Left colon (tissue), 2 donors: ENCODE measurements at places on chromosomes 5 and 9. TPM values are rescaled to one million over a fixed set of nuclear protein-coding genes. Genes with fewer than 3 reads are reported as not detected.

GRCh38 chr5:179806250-179807048, at the start of gene MGAT4B:
MGAT4B (minus strand) TSS chr5:179806866; CDS start chr5:179806583, 283 bp downstream.
- DNase-seq = peak; percentile 80

DNA sequence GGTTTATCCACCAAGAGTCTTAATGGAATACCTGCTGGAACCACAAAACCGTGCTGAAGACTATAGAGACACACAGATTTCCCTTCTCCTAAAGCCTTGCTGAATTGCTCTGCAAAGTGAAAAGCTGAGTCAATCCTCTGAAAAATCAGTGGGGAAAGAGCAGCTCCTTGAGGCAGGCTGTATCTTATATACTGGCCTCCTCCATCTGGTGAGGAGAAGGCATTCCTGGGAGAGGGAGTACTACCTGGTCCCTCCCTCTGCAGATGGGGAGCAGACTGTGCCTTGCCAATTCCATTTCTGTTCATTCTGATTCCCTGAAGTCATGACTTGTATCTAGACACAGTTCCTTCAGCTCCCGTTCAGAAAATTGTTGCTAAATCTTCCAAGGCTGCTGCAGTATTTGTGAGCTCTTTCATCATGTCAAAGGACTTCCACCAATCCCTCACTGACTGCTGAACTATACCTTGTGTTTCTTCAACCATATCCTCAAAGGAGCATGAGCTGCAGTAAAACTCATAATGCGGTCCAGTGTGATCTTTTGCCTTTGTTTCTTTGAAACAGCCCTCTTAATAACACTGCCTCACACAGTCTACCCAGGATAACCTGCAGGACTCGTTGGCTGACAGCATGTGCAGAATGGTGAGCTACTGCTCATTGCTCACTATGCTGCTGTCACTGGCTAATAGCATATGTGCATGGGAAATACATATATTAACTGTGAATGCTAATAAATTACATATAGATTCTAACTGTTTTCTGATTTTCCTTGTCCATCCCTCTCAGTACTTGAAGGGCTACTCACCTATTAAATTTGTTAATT, 84.5 kb downstream of the FOXD1 start:
- no peak for DNase-seq

The PCDHB8 gene
- total RNA-seq = 0.67 TPM

DNA sequence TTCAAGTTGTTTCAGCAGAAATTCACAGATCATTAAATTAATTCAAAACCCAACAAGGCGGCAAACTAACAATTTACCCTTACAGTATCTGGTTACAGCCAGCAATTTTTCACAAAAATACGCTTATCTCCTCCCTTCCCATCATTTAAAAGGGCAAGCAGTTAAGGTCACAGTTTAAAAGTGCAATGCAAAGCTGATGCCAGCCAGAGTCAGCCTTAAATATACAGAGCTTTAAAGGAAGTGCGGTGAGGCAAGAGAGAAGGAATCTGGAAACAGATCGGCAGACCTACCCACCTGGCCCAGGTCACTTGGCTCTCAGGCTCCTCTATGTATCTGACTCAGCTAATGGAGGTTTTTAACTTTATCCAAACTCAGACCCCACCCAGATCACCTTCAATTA, 31.0 kb downstream of the EPB41L4A start:
- DNase-seq = no peak

DNA sequence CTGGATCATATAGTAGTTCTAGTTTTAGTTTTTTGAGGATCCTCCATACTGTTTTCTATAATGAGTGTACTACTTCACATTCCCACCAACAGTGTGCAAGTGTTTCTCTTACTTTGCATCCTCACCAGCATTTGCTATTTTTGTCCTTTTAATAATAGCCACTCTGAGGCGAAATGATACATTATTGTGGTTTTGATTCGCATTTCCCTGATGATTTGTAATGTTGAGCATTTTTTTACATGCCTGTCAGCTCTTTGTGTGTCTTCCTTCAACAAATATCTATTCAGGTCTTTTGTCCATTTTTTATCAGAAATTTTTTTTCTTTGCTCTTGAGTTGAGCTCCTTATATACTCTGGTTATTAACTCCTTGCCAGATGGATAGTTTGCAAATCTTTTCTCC, 114.0 kb downstream of the ADAMTSL1 start:
- DNase-seq = no peak

- no peak for DNase-seq
These were observed 114.3 kb downstream of the KCTD16 start for GRCh38 chr5:144284931-144285502.

The SMIM3 gene
- 13.6 TPM for total RNA-seq

- no peak for DNase-seq
These were observed 5.2 kb downstream of the ANKDD1B start for GRCh38 chr5:75616371-75616881.

DNA sequence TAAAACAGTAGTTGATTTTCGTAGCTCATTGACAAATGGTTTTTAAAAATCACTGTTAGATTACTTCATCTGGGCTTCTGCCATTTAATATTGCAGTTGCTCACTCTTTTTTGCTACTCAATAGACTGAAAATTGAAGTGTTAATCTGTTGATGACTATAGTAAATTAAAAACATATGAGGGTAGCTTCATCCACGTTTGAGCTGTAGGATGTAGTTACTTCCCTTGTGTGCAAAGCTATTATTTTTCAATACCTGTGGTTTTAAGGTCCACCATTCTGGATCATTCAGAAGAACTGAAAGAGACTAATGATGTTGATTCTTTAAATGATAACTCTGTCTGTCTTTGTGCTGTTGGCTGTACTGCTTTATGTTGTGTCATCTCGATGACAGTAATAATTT, 74.7 kb downstream of the LNPEP start:
- no peak for DNase-seq

DNA sequence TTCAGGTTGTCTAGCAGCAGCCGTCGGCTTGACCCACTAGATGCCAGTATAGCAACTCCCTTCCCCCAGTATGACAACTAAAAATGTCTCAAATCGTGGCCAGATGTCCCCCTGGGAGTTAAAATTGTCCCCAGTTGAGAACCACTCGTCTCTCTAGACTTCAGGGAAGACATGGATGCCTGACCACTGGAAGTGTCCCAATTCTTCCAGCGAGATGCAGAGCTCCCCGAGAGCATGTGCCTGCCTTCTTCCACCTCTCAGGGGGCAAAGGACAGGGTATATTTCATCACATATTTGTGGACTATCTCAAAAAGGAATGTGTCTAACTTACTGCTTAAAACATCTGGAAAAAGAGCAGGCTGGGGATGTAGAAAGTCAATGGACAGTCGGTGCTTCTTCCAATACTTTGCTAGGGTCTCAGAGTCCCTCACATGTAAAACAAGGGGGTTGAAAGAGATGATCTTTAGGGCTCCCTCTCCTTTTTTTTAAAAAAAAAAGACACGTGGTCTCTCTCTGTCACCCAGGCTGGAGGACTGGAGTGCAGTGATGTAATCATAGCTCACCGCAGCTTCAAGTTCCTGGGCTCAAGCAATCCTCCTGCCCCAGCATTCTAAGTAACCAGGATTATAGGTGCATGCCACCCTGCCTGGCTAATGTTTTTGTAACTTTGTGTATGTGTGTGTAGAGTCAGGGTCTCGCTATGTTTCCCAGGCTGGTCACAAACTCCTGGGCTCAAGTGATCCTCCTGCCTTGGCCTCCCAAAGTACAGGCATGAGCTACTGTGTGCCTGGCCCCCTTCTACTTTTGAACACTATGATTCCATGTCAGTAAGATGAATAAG, 190.6 kb downstream of the DAB2IP start:
- no peak for DNase-seq

- DNase-seq = no peak
These were observed 71.3 kb upstream of the FTMT start for GRCh38 chr5:121780406-121780805.

DNA sequence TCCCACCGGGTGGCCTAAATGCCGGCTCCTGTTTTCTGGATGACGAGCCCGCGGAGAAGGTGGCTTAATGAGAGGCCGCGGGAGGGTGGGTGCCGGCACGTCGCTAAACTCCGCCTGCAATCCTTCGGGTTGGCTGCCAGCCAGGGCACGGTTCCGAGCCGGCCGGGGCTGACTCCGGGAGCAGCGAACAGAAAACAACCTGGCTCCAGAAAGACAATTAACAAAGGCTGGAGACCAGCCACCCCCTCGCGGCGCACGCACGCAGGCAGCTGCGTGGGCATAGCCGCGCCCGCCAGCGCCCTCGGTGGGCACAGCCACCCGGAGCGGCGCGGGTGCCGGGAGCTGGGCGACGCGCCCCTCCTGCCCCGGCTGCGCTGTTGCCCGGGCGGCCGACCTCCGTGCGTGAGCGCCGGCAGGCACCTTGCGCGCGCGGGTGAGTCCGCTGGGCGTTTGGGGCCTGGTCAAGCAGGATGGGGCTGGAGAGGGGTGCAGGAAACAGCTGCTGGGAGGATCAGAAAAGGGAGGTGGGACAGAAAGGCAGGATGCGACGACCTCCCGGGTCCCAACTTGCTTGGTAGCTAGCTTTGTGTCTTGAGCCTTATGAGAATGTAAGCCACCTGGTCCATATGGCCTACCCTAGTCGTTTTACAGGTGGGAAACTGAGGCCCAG, at the start of gene ARHGEF37:
Gene ARHGEF37, plus strand, starts transcription at position 307 of the 670 bp plus-strand sequence. CDS start 16,272 bp downstream, outside the sequence.
- peak; percentile 93 for DNase-seq

The LCNL1 gene
- total RNA-seq = 0.06 TPM

The PCDHB9 gene
- 0.61 TPM for total RNA-seq

GRCh38 chr5:55714339-55714738, 2.2 kb upstream of the SLC38A9 start:
- DNase-seq = peak; percentile 35

The RLN1 gene
- not detected for total RNA-seq

- DNase-seq = peak; percentile 57
These were observed 1.2 kb upstream of the NPR3 start for GRCh38 chr5:32709750-32710549.
